ENCODE measurements at places on chromosomes 7 and 10.

DNA sequence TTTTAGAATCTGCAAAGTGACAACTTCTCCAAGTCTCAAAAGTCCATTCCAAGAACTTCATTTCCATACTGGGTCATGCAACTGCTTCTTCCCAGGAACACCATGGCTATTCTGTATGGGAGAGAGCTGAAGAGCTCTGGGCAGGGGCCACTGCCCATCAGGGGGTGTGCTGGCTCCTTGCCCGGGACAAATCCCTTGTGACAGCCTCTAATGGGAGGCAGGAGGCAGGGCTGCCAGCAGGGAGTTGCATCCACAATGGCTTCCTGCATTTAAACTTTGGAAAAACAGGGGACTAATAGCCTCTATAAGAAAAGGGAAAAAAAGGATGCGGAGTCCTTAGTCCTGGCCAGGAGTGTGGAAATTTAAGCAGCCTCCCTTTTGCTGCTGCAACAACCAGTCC is 18.4 kb upstream of the FRMD4A start:
- no peaks in the 10 kb centered on the region for H3K4me1 ChIP-seq
- no peak overlapping the region for H3K4me3 ChIP-seq
- H3K36me3 ChIP-seq = no peaks in the 10 kb centered on the region
- H3K27ac ChIP-seq = no peak overlapping the region

DNA sequence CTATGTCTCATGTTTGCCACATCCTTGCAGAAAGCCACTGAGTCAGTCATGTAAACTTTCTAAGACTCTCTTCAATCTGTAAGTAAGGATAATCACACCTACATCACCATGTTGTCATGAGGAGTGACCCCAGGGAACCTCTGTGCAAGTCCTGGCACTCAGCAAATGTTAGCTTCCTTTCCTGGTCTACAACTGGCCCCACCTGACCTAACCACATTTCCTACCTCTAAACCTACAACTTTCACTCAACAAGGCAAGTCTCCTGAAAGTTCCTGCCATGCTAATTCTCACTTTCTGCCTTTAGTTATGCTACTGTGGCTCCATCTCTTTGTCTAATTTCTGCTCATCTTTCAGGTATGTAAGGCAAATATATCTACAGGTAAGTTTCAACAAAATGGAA is 72.3 kb upstream of the SEM1 start:
- DNase-seq = no peak
- peaks cover 6% of the 10 kb centered on the region for H3K27me3 ChIP-seq
- H3K4me3 ChIP-seq = no peak overlapping the region
- H3K4me1 ChIP-seq = no peaks in the 10 kb centered on the region

DNA sequence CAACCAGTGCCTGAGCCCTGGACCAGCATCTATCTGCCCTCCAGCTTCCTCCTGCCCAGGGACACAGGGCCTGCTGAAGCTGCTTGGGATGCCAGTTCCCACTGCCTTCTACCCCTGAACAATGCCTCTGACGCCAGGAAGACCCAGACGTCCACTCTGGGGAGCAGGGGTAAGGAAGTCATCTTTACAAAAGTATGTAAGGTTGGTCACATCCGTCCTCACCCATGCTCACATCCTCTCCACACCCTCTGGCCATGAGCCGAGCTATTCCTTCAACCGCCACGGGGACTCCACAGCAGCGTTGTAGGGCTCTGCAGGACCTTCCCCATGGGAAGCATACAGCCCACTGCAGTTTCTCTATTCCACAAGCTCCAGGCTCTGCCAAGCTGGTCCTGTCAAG is 58.5 kb downstream of the CLRN3 start:
- no peak overlapping the region for H3K4me3 ChIP-seq
- no peak overlapping the region for H3K27ac ChIP-seq
- no peaks in the 10 kb centered on the region for H3K36me3 ChIP-seq
- no peaks in the 10 kb centered on the region for H3K4me1 ChIP-seq
- no peak for DNase-seq

DNA sequence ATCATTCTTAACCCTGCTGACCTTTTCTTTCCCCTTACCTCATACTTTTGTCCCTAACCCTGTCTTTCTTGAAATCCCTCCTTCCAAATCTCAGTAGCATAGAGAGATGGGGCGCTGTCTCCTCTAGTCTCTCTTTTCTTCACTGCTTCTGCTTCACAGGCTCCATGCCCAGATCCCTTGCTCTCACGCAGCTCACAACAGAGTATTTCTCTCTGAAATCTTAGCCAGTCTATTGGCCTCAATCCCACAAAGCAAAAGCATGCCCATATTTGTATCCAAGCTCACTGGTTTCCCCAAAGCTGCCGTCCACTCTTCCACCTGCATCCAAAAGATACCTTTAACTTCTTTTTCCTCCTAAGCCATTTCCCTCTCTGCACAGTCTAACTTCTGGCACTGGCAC is 526.8 kb downstream of the PLXDC2 start:
- H3K4me3 ChIP-seq = no peak overlapping the region
- no peak for DNase-seq
- H3K36me3 ChIP-seq = no peaks in the 10 kb centered on the region
- H3K27me3 ChIP-seq = no peaks in the 10 kb centered on the region
- H3K4me1 ChIP-seq = no peaks in the 10 kb centered on the region

DNA sequence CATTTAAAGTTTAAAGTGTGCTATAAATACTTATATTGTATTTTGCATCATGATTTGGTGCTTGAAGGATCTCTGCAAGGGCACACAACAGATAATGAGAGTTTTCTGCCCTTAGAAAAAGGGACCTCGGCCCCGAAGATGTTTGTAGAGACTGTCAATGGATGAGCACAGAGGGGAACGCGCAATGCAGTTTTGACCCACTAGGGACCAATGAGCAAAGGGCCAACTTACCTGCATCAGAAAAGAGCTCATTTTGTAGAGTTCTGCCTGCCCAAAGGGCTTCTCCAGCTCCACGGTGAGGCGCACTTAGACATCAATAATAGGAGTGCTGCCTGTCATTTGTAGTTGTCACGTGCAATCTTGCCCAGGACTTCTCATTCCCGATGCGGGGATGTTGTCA is 91.1 kb downstream of the BUB3 start:
- H3K27ac ChIP-seq = no peak overlapping the region
- no peaks in the 10 kb centered on the region for H3K36me3 ChIP-seq
- no peaks in the 10 kb centered on the region for H3K27me3 ChIP-seq
- peaks cover 22% of the 10 kb centered on the region for H3K4me1 ChIP-seq

All from activated CD4-positive, alpha-beta memory T cell treated with anti-CD3 and anti-CD28 coated beads for 36 hours (primary cell).